ENCODE measurements at places on chromosomes 1 and 21.
A peak's percentile ranks its signal among the peaks of the same experiment; 100 is the strongest.

DNA sequence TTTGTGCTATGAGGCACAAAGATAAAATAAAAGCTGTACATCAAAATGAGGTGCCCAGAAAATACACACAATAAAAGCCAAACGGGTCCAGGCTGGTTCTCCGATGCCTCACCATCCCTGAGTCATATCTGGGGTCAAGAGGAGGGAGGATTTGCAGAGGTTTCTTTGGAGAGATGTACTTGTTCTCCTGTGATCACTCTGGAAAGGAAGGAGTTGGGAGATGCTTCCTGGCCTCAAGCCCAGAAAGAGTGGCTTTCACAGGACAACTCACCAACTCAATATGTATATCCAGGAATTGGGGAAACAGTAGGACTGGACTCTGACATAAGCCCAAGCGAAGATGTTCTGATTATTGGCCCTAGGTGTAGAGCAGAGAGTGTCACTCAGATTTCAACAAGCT lies 51.9 kb downstream of the DIPK1A start:
- DNase-seq = no peak

DNA sequence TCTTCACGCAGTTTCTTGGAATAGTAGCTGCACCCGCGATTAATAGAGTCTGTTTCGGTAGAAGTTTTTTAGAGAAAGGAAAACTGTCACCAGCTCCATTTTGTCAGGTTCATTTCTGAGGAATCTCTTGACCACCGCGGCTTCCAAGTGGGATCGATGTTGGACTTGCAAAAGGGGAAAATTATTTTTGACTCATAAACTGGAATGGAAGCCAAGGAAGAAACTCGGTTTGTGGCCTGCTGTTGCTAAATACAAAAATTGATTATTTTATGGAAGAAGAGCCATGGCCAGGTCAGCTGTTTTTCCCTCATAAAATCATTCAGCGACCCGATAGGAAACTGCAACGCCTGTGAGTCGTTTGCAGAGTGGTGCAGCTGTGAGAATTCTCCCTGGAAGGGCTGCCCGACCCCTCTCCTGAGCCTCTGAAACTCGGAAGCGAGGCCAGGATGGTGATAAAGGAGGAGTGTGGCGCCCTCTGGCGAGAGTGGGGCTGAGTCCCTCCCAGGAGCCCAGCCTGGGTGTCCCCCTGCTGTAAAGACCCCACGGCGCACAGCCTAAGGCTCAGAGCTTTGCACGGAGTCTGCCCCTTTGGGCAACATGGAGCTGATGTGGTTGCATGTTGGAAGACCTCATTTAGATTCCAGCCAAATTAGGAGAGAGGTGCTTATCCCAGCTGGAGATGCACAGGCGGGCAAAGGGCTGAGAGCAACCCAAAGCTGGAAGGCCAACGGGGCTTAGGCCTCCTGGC lies 83.6 kb upstream of the SLC25A33 start:
- peak; percentile 86 for DNase-seq

DNA sequence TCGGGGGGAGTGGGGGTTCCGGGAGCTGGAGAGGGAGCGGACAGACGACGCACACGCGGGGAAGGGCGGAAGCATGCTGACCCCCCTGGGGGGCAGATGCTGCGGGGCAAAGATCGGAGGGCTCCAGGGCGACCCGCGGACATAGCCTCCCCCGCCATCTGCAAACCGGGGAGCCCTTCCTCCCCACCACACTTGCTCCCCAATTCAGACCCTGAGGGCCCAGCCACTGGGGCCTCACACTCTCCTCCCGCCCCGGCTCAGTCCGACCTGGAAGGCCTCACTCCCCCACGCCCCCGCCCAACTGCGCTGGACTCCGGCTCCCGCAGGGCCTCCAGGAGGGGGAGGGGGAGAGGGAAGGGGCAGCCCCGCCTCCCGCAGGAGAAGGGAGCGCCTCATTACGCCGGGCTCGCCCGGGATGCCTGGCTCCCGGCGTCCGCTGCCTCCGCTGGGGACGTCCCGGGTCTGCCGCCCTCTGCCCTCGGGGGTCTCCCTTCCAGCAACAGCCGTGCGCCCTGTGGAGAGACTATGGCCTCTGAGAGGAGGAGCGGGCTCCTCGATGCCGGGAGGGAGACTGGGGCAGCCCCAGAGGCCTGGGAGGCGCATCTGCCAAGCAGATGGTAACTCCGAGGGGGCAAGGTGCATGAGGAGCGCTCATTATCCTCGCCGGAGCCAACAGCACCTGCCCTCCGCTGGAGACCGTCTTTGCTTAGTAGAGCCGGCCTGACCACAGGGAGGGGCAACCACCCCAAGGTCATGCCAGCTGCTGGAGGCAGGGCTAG lies 636 bp upstream of the CAMK2N1 start:
- DNase-seq = no peak

GRCh38 chr1:239443361-239443760 lies 57.0 kb downstream of the CHRM3 start:
- DNase-seq = no peak

DNA sequence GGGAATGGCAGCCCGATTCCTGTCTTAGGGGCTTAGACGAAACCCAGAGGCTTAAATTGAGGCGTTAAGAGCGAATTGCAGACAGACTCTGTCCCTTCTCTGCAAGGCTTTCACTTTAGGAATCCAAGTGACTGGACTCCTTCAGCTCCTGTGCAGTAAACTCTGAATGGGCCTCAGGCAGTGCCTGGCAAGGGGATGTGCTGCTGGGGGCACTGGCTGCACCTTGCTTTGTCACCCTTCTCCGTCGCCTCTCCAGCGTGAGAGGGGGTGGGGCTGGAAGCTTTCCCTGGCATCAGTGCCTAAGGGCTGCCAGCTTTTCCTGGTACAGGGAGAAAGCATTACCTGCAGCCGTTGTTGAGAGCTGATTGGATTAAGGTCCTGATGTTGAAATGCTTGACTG lies 39.9 kb upstream of the NFASC start:
- peak; percentile 37 for DNase-seq

DNA sequence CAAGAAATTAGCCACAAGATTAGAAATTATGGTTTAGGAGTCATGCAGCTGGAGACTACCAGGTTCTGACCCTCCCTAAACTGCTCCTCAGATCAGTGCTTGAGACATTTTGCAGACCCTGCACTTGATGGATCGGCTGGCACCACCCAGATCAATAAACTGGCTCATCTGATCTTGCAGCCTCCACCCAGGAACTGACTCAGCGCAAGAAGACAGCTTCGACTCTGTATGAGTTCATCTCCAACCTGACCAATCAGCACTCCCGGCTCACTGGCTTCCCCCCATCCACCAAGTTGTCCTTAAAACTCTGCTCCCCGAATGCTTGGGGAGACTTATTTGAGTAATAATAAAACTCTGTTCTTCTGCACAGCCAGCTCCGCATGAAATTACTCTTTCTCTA lies 40.0 kb downstream of the L1TD1 start:
- DNase-seq = no peak

GRCh38 chr1:30316056-30316455 lies 407.3 kb downstream of the MATN1 start:
- DNase-seq = peak; percentile 28

DNA sequence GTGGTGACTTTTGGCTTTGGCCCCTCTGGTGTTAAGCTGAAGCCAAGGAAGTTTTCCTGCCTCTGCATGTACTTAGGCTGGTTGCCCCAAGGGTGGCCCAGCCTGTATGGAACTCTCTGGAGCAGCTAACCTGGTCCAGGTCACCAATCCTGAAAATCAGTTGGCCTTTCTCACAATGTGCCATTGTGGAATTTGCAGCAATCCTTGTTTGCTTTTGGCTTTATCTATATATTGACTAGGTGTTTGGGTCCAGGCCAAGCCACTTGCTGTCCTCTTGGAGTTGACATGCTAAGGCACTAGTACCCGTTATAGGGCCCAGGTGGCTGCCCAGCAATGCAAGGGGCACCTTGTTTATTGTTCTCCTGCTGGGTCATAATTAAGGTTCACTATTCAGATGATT lies 124.6 kb downstream of the CAMTA1 start:
- DNase-seq = peak; percentile 37

- DNase-seq = no peak
Observed at GRCh38 chr1:66809736-66810326, 8.8 kb upstream of the INSL5 start.

- DNase-seq = no peak
Observed at GRCh38 chr21:44897326-44898010, 23.2 kb downstream of the ITGB2 start.

- no peak for DNase-seq
Observed at GRCh38 chr1:10774615-10775310, 21.7 kb downstream of the CASZ1 start.

DNA sequence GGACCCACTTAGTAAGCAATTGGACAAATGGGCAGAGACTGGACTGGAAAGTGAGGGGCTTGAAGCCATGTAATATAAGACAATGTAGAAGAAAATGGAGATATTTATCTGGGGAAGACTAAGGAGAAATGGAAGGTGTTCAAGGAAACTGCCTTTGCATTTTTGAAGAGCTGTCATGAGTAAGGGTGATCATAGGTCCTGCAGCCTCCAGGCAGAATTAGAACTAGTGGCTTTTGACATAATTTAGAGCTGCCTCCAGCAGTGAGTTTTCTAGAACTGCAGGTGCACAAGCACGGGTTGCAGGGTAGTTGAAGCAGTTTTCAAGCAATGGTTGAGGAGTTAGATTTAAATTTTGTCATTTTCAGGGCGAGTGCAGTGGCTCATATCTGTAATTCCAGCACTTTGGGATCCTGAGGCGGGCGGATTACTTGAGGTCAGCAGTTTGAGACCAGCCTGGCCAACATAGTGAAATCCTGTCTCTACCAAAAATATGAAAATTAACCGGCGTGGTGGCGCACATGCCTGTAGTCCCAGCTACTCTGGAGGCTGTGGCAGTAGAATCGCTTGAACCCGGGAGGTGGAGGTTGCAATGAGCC lies 3.7 kb upstream of the CDC14A start:
- no peak for DNase-seq

DNA sequence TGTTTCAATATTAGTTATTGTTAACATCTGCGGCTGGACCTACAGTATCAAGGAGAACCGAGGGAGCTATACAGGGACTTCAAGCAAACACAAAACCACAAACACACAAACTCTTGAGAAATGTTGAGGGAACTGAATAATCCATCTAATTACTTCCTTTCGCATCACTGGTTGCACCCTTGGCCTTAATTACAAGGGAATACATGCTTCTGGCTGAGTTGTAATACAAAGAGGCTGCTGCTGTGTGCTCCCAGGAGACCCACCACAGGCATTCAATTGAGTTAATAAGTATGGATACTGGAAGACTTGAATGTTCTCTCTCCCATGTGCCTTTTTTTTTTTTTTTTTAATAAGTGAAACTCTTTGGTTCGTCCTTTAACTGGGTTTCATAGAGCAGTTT lies 16.8 kb upstream of the SMYD2 start:
- DNase-seq = no peak
